ENCODE measurements at places on chromosomes 1 and 21. TPM values are rescaled to one million over a fixed set of nuclear protein-coding genes. Genes with fewer than 3 reads are reported as not detected.

Gene AIM2
- 3.2 TPM for total RNA-seq

DNA sequence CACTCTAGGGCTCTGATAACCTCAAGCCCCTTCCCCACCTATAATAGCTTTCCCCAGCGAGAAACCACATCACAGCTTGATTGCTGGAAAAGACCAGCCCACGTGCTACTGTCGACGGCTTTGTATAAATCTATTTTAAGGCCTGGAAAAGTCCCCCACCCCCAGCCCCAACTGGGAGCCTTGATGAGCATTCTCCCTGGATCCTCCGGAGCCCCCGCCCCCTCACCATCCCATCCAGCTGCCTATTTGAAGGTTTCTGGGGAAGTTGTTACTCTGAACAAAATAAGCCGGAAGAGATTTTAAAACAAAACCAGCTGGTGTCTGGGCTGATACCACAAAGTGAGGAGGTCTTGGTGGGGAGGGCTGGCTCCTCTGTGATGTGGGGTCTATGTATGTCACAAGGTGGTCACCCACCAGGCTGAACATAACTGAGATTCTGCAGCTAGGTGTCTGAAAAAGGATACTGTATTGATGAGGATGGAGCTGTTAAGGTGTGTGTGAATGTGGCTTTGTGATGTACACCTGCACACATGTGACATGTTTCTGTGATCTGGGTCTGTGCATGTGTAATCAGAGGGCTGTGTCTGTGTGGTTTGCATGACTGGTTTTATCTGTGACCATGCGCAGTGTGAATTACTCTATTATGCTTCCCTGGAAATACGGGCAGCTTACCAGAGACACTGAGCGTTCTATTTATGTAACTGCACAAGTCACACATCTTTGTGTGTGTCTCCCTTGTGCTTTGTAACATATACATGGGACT is 25.0 kb downstream of the RIMS3 start:
- DNase-seq: no peak

- peak; percentile 70 for DNase-seq
Observed at GRCh38 chr1:67674260-67675011, 10.6 kb upstream of the GADD45A start.

DNA sequence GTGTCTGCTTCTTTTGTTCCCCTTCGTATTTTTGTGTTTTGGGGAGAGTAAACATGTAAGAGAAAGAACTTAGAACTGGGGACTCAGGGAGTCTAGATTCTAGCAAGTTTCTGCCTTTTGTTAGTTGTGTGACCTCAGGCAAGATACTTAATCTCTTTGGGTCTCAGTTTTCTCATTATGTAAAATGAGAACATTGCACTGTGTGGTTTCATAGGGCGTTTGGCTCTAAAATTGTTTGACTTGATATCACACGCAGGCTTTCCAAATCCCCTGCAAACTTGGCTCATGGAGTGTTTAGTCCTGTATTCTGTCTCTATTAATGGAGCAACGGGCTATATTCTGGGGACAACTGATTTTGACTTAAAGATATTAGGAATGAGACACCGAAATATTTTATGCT is 57.7 kb downstream of the NTNG1 start:
- no peak for DNase-seq

DNA sequence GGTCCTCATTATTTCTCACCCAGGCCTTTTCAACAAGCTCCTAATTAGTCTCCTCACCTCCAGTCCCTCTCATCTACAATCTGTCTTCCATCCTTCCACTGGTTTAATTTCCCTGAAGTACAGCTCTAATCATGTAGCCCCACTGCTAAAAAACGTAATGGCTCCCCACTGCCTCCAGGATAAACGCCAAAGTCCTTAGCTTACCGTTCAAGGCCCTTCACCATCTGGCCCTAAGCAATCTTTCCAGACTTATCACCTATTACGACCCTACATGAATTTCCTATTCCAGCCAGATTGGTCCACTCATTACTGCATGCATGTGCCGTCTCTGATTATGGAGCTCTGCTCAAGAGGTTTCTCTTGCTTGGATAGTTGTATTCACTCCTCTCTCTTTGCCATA is 83.1 kb upstream of the DAB1 start:
- DNase-seq: no peak

Gene IFNLR1
- not detected for total RNA-seq

DNA sequence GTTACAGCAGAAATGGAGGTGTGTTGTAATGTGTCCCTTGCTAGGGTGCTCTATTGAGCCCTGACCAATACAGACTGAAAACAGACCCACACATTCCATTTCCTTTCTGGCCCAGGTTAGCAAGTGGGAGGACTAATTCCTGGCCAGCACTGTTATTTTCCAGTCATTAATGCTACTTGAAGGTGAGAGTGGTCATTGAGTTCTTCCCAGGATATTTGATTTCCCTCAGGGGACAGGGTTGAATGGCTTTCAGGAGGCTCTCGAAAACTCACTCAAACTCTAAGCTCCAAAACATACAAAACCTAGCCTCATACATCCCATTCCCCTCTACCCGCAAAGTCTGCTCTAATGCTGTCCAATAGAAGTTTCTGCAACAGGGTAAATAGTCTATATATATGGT is 6.2 kb downstream of the LRRC52 start:
- DNase-seq: no peak

Gene SYT11
- 16.9 TPM for total RNA-seq

- DNase-seq: no peak
Observed at GRCh38 chr1:55276671-55277376, 61.7 kb upstream of the USP24 start.

DNA sequence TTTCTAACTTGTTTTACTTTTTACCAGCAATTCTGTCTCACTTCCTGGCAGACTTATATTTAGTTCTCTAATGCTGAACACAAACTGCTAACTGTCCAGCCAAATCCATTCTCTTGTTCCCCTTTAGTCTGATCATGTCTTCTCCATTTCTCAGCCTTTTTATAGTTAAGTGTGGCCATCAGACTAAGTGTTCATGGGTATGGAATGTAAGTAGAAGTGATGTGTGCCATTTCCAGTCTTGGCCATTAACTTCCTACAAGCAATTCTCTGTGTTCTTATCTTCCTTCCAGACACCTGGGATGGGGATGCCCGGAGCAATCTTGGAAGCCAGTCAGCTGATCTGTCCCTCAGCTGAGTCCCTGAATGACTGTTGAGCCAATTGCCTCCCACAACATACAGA is 165.8 kb downstream of the ST6GALNAC3 start:
- peak; percentile 3 for DNase-seq

Measured in HT1080 (cell line).